ENCODE measurements at places on chromosomes 16 and 17. TPM values are rescaled to one million over a fixed set of nuclear protein-coding genes. Genes with fewer than 3 reads are reported as not detected.

The UNC13D gene
- total RNA-seq = 3.3 TPM

The PRR29 gene
- not detected for total RNA-seq

The SOST gene
- total RNA-seq = not detected

The ZNF286A gene
- total RNA-seq = 39.0 TPM

The RMI2 gene
- total RNA-seq = 5.1 TPM

- peaks cover 12% of the 10 kb centered on the region for H3K4me1 ChIP-seq
- H3K36me3 ChIP-seq = no peaks in the 10 kb centered on the region
- H3K4me3 ChIP-seq = no peak overlapping the region
- DNase-seq = no peak
These were observed 23.7 kb downstream of the CDH1 start for GRCh38 chr16:68760671-68761275.

DNA sequence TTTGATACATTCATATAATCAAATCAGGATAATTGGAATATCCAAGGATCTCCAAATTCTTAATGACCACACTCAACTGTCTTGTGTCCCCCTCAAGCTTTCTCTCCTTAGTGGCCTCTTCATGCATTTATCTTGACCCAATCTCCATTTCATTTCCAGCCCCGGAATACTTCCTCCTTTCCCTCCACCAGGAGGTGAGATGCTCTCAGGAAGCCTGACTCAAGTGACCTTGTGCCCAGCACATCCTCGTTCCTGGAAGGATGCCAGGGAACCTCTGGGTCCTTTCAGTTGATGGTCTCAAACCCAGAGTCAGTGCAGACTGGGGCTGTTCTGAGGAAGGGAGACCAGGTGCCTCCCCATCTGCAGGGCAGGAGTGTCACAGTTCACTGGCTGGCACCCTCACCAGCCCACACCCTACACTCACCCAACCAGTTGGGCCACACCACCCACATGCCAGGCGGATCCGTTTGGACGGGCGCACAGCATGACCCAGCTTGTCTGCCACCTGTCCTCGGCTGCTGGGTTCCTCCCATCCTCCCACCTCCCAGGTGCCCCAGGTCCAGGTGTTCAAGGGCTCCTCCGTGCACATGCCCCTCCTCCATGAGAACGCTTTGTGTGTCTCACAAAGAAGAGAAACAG, 14.0 kb upstream of the EMP2 start:
- H3K4me1 ChIP-seq = no peaks in the 10 kb centered on the region
- peaks cover 24% of the 10 kb centered on the region for H3K27me3 ChIP-seq
- H3K27ac ChIP-seq = no peak overlapping the region
- H3K4me3 ChIP-seq = no peak overlapping the region
- no peak for DNase-seq
